ENCODE measurements at places on chromosomes 12 and 14.

DNA sequence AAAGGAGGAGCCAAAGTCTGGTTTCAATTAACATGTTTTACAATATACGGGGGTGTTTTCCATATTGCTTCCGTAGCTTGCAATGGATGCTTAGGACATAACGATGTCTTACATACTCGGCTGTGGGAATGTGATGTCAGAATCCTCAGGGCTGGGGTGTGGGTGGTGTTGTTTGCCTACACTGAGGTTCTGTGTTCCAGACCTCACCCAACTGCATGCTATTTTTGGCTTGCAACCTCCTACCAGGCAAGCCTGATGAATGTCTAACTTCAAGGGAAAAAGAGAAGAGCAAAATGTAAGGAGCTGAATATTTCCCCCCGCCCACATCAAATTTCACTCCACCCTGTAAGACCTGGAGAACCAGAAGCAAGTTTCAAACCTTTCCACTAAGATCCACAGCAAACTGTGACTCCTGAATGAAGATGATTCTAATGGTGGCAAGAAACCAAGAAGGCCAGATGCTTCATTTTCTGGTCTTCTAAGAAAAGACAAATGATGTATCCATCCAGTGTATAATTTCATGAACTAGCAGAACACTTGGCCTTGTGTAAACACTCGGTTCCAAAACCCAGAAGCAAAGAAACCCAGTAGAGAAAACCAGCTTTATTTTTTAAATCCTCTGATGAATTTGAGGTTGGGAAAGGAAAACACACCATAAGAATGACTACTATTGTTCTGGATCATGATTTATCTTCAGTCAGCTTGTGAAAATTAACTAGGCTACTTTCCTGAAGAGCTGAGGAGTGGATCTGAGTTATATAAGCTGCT is 227.9 kb downstream of the DACT1 start:
- no peak for DNase-seq

- no peak for DNase-seq
Observed at GRCh38 chr12:32390572-32391219, 8.7 kb upstream of the FGD4 start.

- no peak for DNase-seq
Observed at GRCh38 chr12:81412940-81413339, 335.1 kb downstream of the ACSS3 start.

- no peak for DNase-seq
Observed at GRCh38 chr12:31317471-31318395, 8.2 kb downstream of the SINHCAF start.

- no peak for DNase-seq
Observed at GRCh38 chr14:94636744-94637412, 24.7 kb downstream of the SERPINA3 start.

DNA sequence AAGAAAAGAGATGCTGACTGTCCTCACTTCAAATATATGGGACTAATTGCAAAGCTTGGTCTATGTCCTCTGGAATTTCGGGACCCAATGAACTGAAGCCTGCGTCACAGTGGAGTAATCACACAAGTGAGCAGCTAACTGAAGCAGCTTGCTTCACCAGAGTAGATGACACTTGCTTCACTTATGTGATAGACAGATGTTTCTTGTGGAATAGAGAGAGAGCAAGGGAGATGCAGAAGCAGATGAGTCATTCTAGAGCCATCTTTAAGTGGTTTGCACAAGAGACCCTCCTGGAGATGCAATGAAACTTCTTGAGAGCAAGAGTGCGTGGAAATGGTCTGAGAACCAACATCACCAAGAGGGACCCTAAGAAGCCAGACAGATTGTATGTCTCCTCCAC is 1537.1 kb upstream of the FLRT2 start:
- DNase-seq = no peak

- no peak for DNase-seq
Observed at GRCh38 chr14:59085207-59085739, 103.2 kb upstream of the DAAM1 start.

- no peak for DNase-seq
Observed at GRCh38 chr12:91213-91612, 24.6 kb downstream of the IQSEC3 start.

- DNase-seq = no peak
Observed at GRCh38 chr12:130838284-130838950, 633 bp downstream of the STX2 start.

DNA sequence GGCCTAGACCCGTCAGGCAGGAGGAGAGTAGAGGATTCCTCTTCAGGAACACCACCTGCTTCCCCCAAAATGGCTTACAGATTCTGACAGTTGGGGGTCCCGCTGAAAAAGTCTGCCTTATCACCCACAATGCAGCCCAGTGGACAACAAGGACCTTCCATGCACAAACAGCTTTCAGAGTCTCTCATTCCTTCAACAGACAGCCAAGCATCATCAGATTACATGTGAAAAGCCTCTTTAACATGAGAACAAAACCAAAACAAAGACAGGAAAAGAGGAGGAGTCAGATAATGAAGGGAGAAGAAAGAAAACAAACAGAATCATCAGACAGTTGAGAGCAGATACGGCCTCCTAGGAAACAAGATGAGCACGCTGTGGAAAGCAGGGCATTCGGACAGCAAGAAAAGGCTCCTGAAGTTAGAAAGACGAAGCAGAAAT is 18.3 kb downstream of the KCTD10 start:
- DNase-seq = no peak

DNA sequence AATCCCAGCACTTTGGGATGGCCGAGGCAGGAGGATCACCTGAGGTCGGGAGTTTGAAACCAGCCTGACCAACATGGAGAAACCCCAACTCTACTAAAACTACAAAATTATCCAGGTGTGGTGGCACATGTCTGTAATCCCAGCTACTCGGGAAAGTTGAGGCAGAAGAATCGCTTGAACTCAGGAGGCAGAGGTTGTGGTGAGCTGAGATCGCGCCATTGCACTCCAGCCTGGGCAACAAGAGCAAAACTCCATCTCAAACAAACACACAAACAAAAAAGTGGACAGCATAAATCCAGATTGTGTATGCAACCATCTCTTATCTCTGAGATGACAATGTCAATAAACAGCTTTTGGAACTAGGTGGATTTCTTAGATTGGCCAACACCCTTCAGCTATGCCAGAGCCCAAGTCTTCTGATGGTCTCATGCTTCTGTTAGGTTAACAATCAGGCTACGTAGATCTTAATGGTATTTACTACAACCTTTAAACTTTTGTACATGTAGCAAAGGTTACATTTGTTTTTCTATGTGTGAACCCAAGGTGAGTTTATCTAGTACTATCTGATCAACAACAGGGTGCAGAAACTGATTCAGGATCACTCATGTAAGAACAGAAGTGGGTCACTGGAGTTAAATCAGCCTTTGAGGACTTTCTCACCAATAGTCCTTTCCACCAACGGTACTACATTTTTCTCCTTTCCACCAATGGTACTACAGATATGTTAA is 73.7 kb downstream of the DUSP16 start:
- DNase-seq = no peak

DNA sequence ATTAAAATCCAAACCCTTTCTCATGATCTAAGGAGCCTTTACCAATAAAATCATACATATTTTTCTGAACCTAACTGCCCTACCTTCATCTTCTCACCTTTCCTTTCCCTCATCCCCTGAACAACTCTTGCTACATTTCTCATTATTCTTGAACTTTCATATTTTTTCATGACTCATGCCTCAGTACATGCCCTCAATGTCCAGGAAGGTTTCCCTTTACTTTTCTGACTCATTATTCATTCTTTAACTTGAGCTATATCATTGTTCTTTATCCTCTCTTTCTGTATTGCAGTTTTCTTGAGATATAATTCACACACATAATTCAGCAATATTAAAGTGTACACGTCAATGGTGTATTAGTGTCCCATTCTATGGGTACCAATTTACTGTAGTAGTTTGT is 231.0 kb downstream of the ALG10B start:
- DNase-seq = no peak

DNA sequence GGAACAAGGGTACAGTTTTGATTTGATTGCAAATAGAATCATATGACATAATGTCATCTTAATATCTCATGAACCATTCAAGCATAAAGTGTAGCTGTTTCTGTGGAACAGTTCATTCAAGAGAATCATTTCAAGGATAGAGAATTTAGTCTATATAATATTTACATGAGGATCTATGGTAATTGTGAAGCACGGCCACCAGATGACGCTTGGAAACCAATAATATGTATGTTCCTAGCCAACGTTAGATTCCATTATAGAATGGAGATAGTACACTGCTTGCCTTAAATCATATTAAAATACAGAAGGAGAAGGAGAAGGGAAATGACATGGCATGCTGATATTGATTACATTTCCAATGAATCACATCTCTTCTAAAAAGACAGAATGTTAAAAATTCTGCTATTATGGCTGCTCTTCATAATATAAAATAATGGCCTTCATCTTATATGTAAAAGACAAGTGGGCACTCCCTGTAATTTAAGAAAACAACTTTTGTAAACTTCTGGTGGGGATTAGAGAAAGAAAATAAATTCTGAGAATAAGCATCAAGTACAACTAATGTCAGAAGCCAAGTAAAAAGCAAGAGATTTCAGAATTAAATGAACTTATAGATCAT is 351.0 kb downstream of the NAV3 start:
- no peak for DNase-seq

GRCh38 chr12:94717656-94718055 is 67.3 kb upstream of the TMCC3 start:
- DNase-seq = no peak

DNA sequence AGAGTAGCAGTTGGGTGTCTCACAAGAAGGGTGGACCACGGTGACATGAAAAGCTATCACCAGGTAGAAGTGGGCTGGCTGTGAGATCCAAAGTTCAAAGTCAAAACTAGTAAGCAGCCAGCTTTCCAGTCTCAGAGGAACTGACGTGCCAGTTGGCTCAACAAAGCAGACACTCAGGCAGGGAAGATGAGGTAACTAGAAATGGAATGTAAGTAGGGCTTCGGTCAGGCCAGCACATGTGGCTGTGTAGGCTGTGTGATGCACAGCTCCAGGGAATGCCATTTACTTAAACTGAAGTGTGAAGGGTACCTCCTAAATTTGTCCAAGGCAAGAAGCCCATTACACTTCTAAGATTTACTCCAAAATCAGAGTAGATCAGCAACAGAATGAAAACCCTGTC is 43.6 kb downstream of the PTPRR start:
- DNase-seq = no peak

- DNase-seq = no peak
Observed at GRCh38 chr14:71947947-71948500, 15.8 kb downstream of the RGS6 start.

DNA sequence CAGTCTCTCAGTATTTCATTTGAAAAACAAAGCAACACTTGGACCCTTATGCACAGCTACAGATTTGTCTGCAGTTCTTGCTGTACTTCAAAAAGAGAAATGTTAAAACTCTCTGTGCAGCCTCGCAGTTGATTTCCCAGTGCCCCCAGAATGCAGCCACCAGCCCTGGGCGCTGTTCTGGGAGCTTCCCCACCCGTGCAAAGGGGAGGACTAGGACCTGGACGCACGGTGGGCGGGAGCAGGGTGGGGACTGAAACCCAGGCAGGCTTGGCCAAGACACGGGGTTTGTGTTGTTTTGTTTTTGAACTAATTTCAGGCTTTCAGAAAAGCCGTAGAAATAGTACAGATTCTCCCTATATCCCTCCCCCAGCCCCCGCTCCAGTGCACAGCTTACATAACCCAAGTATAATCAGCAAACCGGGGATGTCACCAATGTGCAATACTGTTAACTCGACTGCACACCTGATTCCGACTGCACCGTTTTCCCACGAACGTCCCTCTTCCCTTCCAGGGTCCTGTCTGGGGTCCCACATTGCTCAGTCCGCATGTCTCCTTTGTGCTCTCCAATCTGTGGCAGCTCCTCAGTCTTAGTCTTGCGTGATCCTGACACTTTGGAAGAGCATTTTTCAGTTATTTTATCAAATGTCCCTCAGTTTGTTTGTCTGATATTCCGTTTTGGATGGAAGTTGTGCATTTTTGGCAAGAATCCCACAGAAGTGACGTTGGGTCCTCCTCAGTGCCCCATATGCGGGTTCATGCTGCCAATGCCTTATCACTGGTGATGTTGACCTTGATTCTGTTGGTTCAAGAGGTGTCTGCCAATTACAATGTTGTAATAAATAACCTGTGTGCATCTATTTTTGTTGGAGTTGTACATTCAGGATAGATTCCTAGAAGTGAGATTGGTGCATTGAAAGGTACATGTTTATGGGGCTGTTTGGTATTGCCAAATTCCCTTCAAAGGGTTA is 95.9 kb downstream of the SETD3 start:
- no peak for DNase-seq

- no peak for DNase-seq
Observed at GRCh38 chr12:104863296-104863948, 94.7 kb downstream of the SLC41A2 start.

DNA sequence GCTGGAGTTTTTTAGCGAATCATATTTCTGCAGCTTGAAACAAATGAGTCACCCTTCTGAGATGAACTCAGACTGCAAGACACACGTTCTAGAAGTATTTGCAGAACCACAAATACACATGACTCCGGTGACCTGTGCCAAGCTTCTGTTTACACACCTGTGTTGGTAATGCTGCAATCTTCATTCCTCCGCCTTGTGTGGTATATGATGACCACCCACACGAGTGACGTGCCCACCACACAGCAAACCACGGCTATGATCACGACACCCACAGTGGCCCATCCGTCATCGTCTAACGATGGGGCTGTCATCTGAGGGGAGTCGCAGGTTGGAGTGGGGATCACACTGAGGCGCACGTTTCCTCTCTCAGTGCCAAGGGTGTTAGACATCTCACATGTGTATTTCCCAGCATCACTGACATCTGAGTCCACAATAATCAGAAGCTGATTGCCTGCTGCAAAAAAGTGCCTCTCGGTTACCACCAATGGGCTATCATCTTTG is 43.0 kb downstream of the LRIG3 start:
- DNase-seq = no peak

DNA sequence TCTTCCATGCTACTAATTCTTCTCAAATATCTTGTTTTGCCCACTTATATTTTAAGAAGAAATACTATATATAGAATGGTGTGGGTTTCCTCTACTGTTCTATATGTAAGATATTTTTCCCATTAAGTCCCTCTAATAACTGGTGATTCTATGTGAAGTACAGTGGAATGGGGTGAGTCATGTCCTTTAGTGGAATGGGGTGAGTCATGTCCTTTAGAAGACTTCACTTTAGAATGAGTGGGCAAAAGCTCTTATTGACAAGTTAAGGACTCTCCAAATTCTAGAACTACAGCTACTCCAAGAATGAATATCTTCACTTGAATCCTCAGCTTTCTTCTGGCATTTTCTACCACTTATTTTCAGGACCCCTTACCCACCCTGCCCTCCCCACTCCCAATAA is 349.9 kb downstream of the ETNK1 start:
- no peak for DNase-seq

DNA sequence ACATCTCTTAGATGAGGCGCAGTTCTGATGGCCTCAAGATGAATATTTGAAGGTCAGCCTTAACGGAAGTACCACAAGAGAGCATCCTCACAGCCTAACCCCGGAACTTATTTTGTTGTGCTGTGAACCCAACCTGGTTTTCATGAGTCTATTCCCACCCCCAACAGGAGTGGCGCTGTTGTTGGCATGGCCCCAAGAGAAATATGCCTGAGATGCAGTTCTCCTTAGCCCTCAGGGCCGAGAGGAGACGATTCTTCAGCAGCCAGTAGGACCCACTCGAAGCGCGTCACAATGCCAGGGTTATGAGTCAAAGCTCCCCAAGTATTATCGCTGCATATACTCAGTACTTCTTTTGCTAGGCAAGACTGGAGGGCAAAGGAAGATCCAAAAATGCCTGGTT is 24.5 kb upstream of the BCL11B start:
- no peak for DNase-seq

GRCh38 chr12:81461163-81461562 is 298.0 kb downstream of the PPFIA2 start:
- DNase-seq = no peak

Data from cortex of kidney (tissue), 1 donor.